ENCODE measurements at places on chromosomes 12 and 14.

GRCh38 chr14:55099756-55100155, 29.3 kb upstream of the LGALS3 start:
- no peak for DNase-seq

DNA sequence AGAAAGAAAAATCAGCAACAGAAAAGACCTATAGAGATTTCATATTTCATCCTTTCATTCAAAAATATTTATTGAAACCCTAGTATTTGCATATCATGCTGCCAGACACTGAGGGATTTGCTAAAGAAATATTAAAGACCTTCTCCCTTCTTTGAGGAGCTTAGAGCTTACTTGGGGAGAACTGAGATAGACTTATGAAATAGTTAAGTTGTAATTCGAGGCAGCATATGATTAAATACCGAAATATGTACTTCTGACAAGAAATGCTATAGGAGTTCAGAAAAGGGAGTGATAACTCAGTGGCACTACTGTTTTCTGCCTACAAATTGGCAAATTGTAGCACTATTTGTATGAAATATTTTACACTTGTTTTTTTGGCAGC, 59.1 kb downstream of the PLXNC1 start:
- no peak for DNase-seq

DNA sequence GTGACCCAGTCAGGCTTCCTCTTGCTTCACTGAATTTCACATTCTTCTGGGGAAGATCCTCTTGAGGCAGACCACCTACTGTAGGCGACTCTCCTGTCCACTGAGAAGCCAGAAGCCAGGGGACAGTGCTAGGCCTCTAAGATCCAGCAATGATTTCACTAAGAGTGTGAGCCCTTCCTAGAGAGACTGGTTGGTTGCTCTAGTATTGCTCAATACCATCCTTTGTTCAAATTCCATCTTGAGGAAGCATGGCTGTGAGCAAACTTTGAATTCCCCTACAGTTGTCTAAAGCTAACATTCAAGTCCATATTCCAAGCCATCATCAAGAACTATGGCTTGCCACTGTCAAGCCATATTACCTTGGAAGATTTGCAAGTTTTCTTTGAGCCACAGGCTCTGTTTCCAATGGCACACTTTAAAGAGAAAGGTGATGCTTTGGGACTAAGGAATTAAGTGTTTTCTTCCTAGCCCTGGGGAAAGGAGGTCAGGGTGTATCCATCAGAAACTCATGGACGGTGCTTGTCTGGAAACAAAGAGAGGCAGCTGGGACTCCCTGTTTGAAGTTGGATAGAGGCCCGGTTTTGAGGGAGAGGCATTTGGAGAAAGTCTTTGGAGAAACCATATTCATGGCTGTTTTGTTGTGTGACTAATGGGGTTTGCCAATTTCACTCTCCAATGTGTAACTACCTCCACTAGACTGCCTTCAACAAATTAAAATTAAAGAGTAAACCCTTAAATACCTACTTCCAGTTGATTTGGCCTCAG, 1217.9 kb downstream of the VRK1 start:
- no peak for DNase-seq

- peak; percentile 14 for DNase-seq
Measured at GRCh38 chr12:120496413-120497340, 764 bp downstream of the DYNLL1 start.

DNA sequence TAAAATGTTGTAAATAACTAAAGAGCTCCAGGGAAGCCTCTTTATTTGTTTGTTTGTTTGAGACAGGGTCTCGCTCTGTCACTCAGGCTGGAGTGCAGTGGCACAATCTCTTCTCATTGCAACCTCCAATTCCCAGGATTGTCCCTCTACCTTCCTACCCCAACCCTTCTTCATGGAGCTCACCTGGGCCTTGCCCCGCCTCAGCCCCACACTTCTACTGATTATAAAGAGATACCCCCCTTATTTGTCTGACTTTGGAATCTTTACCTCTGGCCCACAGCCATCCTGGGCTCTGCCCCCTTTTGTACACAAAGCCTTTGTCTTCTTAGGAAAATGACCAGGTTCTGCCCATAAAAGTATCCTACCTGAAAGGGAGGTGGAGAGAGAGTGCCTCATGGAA, 9.1 kb upstream of the BLTP3B start:
- DNase-seq = no peak

GRCh38 chr12:128133321-128134073, 133.5 kb upstream of the TMEM132C start:
- no peak for DNase-seq

- DNase-seq = no peak
Measured at GRCh38 chr12:4979737-4980136, 63.9 kb upstream of the KCNA5 start.

- DNase-seq = no peak
Measured at GRCh38 chr14:91420686-91421085, 3.1 kb upstream of the CCDC88C start.

DNA sequence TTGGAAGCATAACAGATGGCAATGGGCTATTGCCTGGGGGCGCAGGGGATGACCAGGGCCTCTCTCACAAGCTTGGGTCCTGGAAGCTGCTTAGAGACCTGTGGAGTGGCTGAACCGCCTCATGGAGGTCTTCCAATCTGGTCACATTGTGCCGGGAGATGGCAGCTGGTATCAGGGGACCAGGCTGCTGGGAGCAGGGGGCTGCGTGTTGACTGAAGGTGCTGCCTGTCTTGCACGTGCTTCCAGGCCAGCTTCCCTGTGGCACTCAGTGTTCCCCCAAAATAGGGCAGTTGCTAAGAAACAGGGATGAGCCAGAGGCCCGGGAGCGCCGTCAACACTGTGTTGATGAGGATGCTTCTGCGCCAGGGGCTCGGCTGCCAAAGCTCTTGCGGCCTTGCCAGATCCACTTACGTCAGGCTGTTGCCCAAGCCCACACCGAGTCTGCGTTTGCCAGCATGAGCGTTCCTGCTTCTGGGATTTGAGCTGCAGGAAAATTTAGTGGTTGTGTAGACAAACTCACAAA, 39.8 kb downstream of the ELK3 start:
- DNase-seq = no peak

GRCh38 chr12:53696285-53696654, 20.4 kb upstream of the ATP5MC2 start:
- no peak for DNase-seq

DNA sequence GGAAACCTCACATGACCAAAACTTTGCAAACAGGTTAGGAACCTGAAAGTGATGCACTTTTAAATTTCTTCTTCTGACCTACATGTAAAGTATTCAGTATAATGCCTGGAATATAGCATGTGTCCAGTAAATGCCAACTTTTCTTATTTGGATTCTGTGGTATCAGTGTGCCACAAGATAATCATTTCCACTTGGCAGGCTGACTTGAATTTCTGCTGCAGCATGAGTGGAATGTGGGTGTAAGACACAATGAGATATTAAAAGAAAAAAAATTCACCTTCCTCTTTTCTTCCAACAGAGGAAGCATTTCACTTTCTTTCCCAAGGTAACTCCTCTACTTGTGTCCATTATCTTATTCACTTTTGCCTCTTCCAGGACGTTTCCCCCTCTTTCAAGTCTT, 141.9 kb upstream of the PRKD1 start:
- DNase-seq = no peak

DNA sequence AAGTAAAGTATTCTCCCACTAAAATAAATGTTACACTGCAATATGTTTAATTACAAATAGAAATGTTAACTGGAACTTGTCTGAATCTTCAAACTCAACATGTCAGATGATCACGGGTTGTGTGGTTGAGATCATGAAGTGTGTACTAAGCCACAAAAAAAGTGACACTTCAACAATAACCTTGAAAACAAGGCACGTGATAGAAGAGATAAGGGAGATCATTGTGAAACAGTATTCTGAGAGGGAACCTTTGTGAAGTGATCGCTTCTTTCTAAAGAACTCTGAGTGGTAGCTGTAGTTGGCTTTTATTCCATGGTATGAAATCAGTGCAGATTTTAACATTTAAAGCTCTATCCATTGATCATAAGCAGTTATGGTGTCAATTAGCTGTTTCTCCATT, 60.0 kb downstream of the LIN52 start:
- no peak for DNase-seq

GRCh38 chr14:68268719-68269118, 449.1 kb downstream of the RAD51B start:
- no peak for DNase-seq

GRCh38 chr14:68624541-68625220, 168.2 kb downstream of the ZFP36L1 start:
- no peak for DNase-seq

GRCh38 chr12:86139671-86140070, 116.5 kb downstream of the MGAT4C start:
- DNase-seq = no peak

DNA sequence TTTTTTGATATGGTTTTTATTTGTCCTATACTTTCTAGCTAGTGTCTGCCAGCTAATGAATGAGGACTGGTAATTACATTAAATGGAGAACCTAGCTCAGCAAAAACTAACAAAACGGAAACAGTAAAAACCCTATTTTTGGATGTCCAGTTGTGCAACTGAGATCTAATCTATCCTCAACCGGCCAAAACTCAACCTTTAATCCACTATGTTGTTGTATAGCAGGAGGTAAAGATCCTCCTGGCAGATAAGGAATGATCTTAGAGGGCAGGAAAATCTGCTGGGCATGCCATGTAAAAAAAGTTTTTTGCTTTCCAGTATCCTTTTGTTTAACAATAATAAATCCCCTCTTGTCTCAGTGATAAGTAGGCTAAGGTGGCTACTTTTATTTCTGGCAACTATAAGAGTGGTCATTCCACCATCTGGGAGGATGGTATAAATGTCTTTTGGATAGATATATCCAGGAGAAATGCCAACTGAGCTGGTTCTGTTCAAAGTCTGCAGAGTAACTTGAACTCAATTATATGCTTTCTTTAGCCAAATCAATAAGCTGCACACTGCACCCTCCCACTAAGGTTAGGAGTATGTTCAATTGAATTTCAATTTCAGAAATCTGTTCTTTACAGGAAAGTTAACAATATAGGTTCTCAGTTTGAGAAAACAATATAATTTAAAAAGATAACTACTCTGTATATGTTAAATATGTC, 40.1 kb downstream of the WASHC3 start:
- DNase-seq = no peak

DNA sequence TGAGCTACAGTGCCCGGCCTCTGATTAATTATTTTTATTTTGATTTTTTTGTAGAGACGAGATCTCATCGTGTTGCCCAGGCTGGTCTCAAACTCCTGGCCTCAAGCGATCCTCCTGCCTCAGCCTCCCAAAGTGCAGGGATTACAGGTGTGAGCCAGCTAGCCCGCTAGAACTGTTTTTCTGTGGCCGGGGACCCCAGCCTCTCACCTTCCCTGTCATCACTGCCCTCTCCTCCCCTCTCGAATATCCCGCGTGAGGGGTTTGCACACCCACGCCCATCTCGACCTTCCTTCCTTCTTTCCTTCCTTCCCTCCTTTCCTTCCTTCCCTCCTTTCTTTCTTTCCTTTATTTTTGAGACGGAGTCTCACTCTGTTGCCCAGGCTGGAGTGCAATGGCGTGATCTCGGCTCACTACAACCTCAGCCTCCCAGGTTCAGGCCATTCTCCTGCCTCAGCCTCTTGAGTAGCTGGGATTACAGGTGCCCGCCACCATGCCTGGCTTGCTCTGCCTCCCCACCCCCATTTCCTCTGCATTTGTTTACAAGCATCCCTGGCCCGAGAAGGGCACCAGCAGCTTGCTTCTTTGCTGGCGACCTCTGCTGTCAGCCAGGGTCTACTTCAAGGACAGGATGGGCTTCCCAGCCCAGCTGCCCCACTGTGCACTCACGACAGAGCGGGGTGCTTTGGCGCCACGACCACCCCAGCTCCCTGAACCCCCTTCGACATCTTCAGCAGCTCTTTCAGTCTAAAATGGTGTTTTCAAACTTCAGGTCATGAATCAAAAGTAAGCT, 4.3 kb upstream of the TRAF3 start:
- no peak for DNase-seq

GRCh38 chr14:104118006-104118844, 20.2 kb upstream of the KIF26A start:
- no peak for DNase-seq

- DNase-seq = no peak
Measured at GRCh38 chr12:48183876-48184548, 568 bp downstream of the CCDC184 start.

- DNase-seq = no peak
Measured at GRCh38 chr12:76719171-76720041, 44.5 kb upstream of the ZDHHC17 start.

GRCh38 chr12:123223241-123223668, 9.7 kb downstream of the MPHOSPH9 start:
- DNase-seq = no peak

DNA sequence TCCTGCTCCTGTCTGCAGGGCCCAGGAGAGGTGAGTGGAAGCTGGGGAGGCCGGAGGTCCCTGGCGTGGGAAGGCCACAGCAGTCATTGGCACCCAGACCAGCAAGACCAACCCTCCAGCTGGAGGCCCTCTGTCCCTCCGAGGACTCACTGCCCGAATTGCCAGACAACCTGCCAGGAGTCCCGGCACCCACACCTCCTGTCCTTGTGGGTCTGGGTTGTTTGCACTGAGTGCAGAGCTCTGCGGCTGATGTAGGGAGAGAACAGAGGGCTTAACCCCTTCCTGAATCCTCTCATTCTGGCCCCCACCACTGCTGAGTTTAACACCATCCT, 204.9 kb downstream of the KIF26A start:
- DNase-seq = no peak

All from stimulated activated CD4-positive, alpha-beta T cell treated with anti-CD3 and anti-CD28 coated beads, Interleukin-1b, Interleukin-23, amount 100 ng/mL, for 24 hours (primary cell).